Stimulated activated CD8-positive, alpha-beta memory T cell treated with anti-CD3 and anti-CD28 coated beads, Interleukin-15, amount 100 ng/mL, for 24 hours (primary cell): ENCODE measurements at places on chromosomes 4 and X.

DNA sequence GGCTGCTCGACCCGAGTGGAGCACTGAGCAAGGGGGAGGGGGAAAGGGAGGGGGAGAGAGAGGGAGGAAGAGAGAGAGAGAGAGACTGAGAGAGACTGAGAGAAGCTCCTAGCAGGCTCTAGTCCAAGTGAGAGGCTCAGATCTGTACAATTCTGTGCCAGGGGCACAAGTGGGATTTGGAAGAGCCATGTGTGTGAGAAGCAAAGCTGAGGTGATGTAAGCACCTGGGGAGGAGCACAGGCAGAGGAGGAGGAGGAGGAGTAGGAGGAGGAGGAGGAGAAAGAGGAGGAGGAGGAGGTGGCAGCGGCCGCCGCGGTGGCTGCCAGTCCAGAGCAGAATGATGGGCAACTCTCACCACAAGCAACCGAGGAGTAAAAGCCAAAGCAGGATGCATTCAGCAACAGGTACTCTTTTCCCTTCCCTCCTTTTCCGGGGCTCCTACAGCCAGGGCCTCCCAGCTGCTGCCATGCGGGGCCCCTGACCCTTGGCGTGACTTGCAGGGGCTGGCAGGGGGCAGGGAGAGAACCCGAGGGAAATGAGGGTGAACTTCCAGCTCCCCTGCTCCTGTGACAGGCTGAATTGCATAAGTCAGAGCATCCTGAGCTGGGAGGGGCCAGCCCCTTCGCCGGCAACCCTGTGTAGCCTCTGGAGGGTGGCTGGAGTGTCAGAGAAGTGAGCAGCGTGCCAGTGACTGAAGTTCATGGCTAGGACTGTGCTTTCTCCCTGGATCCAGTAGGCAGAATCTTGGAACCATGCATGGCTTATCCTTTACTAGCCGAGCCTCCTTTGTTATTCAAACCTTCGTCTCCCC is 62.2 kb downstream of the RTL5 start:
- DNase-seq, result no peak

DNA sequence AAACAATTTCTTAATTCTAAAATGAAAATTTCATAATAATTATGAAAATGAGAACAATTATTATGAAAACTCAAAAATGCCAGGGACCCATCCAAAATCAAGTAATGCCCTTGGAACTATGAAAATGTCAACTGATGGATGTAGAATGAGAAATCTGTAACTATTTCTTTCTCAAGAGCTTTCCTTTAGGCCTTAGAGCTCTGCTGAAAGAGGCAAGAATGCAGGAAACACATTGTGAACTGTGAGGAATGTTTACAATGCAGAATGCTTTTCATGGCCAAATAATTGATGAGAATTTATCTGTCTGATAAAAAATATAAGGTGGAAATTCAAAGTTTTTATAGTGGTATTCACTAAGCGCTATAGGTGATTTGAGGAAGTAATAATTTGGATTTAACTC is 207.1 kb upstream of the PCDH18 start:
- DNase-seq, result no peak

DNA sequence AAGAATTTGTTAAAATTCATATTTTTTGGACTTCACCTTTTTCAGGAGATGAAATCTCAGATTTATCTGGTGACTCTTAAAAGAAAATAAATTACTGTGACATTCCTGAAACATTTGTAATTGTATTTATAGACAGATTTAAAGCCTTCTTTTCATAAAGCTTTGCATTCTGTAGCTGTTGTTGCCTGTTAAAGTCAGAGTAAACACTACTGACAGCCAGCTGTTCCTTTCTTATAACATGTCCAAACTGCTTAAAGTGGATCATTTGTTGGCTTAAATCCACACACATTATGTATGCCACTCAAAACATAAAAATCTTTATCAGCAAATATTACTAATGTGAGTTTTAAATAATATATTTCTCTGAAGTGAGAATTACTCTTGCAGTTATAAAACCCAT is 157.5 kb downstream of the TECRL start:
- no peak for DNase-seq

GRCh38 chrX:107706309-107706708 is 69.3 kb downstream of the TSC22D3 start:
- no peak for DNase-seq

- DNase-seq, result no peak
These were observed 150.3 kb downstream of the DCTD start for GRCh38 chr4:182766857-182767250.

GRCh38 chr4:41256131-41256739 is 493 bp upstream of the UCHL1 start:
- no peak for DNase-seq

DNA sequence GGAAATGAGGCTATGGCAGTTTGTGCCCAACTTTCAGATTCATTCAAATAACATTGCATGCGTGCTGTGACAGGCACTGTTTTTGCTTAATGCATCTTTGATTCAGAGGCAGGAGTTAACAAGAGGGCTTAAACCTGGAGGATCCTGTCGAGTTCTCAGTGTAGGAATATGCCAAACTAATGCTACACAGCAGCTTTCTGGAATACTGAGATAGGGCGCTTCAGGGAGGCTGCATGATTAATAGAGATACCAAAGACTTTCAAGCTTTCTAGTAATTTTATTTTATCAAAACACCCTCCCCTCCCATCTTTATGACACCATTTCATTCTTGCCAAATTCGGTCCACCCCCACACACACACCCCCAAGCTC is 636 bp upstream of the TIMM8A start:
- no peak for DNase-seq

DNA sequence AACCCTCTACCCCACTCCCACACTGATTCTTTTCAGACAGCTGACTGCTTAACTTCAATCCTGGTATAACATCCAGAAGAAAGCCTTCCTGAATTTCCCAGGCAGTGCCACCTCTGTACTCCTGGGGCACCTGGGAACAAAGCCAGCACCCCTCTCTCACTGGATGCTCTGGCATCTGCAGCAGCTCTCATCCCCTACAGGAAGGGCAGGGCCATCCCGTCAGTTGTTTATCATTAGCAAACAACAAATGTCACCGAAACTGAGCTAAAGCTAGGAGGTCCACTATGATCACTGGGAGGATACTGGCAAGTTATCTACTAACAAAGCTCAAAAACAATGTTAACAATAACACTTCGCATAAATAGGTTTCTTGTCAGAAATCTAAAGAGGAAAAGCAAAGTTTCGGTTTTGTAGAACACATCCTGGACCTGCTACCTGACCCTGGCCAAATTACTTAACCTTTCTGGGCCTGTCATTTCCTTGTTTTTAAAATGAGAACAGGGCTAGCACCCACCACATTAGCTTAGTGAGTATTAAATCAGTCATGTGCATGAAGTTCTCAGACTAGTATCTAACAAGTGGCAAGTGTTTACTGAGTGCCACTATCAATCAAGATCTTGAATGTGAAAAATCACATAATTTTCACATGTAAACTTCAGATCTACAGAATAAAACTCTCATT is 86.6 kb downstream of the NR3C2 start:
- no peak for DNase-seq

GRCh38 chr4:146165840-146166239 is 9.7 kb upstream of the LSM6 start:
- DNase-seq, result no peak

- no peak for DNase-seq
These were observed 21.2 kb downstream of the L1CAM start for GRCh38 chrX:153864561-153865320.
